Ovary (tissue), 10 donors: ENCODE measurements at places on chromosomes 5 and 9. TPM values are rescaled to one million over a fixed set of nuclear protein-coding genes. Genes with fewer than 3 reads are reported as not detected.

TRMO gene
- total RNA-seq, result 15.3 TPM

SPATA31C1 gene
- not detected for total RNA-seq

TPRN gene
- 15.2 TPM for total RNA-seq

IL9 gene
- not detected for total RNA-seq

GDA gene
- 0.31 TPM for total RNA-seq

PTGES gene
- 0.72 TPM for total RNA-seq

GTF2H2 gene
- 20.8 TPM for total RNA-seq

ANXA1 gene
- 68.6 TPM for total RNA-seq

DNA sequence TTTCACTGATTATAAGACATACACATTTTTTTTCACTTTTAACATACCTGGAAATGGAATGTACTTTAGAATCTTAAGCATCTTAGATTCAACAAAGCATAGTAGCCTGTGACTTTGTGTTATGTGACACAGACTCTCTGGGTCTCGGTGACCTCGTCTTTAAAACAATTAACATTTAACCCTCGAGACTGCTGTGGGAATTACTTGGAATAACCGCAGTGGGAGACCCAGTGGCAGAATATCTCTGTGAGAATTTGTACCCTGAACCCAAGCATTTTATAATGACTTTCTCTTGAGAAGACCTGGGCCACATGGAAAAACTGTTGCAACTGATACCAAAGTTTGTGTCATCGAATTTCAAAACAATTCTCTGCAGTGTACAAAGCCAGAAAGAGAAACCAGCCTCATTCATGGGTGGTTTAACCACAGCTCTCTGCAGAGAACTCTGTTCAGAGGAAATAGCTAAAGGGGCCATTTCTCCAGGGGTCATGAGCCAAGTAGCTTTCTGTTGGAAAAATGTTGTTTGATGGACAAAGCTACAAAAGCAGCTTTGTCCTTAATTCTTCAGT is 10.0 kb upstream of the RETREG1 start:
- H3K36me3 ChIP-seq, result no peaks in the 10 kb centered on the region
- no peak overlapping the region for H3K4me3 ChIP-seq
- no peak for DNase-seq
- H3K27me3 ChIP-seq, result no peaks in the 10 kb centered on the region

DNA sequence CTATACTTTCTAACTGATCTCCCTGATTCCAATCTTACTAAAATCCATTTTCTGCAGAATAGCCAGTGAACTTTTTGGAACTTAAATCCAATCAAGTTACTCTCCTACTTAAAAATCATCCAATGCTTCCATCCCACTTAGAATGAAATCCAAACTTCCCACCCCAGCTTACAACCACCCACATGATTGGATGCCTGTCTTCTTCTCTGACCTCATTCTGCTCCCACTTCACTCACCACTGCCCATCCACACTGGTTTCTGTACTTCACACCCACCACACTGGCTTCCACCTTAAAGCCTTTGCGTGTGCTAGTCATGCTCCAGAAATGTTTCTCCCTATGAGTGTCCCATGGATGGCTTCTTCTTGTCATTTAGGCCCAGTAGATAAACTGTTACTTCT is 119.7 kb downstream of the PRELID2 start:
- H3K27me3 ChIP-seq, result no peaks in the 10 kb centered on the region
- H3K27ac ChIP-seq, result no peak overlapping the region
- no peak for DNase-seq
- no peaks in the 10 kb centered on the region for H3K36me3 ChIP-seq

DNA sequence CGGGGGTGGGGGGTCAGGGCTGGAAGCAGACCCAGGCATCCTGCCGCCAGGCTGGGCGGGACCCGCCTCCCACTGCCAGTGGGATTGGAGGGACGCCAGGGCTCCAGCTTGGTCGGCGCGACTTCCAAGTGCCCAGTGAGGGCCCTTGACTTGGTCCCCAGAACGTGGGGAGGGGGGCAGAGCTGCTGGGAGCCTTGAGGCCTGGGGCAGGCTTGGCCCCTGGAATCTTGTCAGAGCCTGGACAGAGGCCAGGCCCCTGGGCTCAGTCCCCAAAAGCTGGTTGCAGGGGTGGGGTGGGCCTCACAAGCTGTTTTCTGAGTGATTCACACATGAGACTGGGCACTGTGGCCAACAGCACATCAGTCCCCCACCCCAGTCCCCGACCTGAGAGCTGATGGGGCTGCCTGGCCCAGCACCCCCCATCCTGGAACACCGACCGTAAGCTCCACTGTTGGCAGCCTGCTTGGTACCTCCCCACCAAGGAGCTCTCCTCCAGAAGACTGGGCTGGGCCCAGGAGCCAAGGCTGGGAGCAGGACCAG is 526 bp downstream of the CLIC3 start:
- no peaks in the 10 kb centered on the region for H3K27me3 ChIP-seq
- no peak overlapping the region for H3K4me3 ChIP-seq
- no peak for DNase-seq
- H3K4me1 ChIP-seq, result peaks cover 14% of the 10 kb centered on the region
- no peak overlapping the region for H3K27ac ChIP-seq

DNA sequence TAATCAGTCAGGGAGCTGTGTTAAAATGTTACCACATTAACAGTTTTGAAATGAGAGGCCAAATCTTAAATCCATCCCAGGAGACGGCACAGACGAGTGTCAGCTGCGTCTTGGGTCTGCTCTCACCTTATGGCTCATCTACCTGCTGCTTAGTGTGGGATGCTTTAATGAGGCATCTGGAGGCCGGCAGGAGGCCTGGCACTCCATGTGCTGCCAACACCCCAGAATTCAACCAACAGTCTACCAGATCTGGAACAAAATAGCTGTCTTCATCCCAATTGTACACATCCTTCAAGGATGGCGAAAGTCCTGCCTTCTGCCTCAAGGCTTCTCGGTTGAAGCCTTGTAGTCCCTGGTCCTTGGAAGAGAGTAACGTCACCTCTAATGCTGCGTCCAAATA is 12.0 kb downstream of the PRKACG start:
- DNase-seq, result no peak
- no peaks in the 10 kb centered on the region for H3K4me1 ChIP-seq
- no peaks in the 10 kb centered on the region for H3K27me3 ChIP-seq
- H3K36me3 ChIP-seq, result no peaks in the 10 kb centered on the region

DNA sequence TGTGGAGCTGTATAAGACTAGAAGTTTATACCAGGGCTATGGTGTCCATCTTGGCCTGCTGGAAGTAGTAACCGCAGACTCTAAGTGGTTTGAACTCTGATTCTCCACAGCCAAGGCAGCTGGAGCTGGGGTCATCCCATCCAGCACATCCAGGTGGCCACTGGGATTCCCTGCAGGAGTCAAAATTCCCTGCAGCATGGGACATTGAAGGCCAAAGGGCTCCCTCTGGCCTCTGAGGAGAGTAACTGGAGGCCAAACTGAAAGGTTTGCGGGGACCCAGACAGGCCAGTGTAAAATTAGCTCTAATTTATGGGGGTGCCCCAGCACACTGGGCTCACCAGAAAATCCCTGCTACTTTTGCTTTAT is 12.2 kb upstream of the PRXL2C start:
- DNase-seq, result no peak
- no peaks in the 10 kb centered on the region for H3K4me1 ChIP-seq
- no peak overlapping the region for H3K27ac ChIP-seq
- H3K4me3 ChIP-seq, result no peak overlapping the region
- H3K36me3 ChIP-seq, result no peaks in the 10 kb centered on the region
- H3K27me3 ChIP-seq, result no peaks in the 10 kb centered on the region

- H3K4me3 ChIP-seq, result no peak overlapping the region
- no peaks in the 10 kb centered on the region for H3K36me3 ChIP-seq
- H3K27me3 ChIP-seq, result no peaks in the 10 kb centered on the region
- no peak overlapping the region for H3K27ac ChIP-seq
- DNase-seq, result no peak
These were observed 103.9 kb downstream of the ESM1 start for GRCh38 chr5:54881286-54882005.

- no peak overlapping the region for H3K27ac ChIP-seq
- no peak overlapping the region for H3K4me3 ChIP-seq
- no peaks in the 10 kb centered on the region for H3K4me1 ChIP-seq
- no peak for DNase-seq
- H3K36me3 ChIP-seq, result no peaks in the 10 kb centered on the region
- no peaks in the 10 kb centered on the region for H3K27me3 ChIP-seq
These were observed 133.4 kb downstream of the PHF2 start for GRCh38 chr9:93709600-93710369.

GRCh38 chr5:133870661-133871060 is 97.8 kb downstream of the C5orf15 start:
- H3K27ac ChIP-seq, result no peak overlapping the region
- H3K27me3 ChIP-seq, result no peaks in the 10 kb centered on the region
- DNase-seq, result no peak

GRCh38 chr9:3088219-3088618 is 244.3 kb upstream of the PUM3 start:
- no peak overlapping the region for H3K4me3 ChIP-seq
- H3K4me1 ChIP-seq, result no peaks in the 10 kb centered on the region
- no peaks in the 10 kb centered on the region for H3K27me3 ChIP-seq

DNA sequence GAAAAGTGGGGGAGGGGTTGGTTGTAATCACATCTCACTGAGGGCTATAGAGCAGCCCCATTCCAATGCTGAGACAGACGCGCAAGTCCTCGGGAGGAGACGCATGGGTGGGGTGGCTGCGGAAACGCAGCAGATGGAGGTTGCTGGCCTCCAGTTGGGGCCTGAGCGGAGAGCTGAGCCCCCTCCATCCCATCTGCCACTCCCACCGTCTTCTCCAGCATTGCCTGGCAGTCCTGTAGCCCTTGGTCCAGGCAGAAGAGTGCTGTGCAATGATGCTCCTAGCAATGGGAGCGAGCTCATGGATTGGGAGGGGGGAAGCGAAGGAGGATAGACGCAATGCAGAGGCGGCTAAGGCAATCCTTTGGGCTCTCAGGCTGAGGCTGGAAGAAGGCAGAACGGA is 79.4 kb upstream of the GLRA1 start:
- H3K4me1 ChIP-seq, result no peaks in the 10 kb centered on the region
- H3K36me3 ChIP-seq, result no peaks in the 10 kb centered on the region
- no peak overlapping the region for H3K27ac ChIP-seq
- DNase-seq, result no peak

GRCh38 chr5:75601996-75602395 is 9.3 kb upstream of the ANKDD1B start:
- H3K4me3 ChIP-seq, result no peak overlapping the region
- no peak overlapping the region for H3K27ac ChIP-seq
- H3K4me1 ChIP-seq, result no peaks in the 10 kb centered on the region
- no peak for DNase-seq
